ENCODE measurements at places on chromosomes 7 and 10. TPM values are rescaled to one million over a fixed set of nuclear protein-coding genes. Genes with fewer than 3 reads are reported as not detected.

The OR13A1 gene
- not detected for total RNA-seq

The ZNF736 gene
- total RNA-seq, result 1.7 TPM

The ACHE gene
- total RNA-seq, result 33.0 TPM

The CDH23 gene
- total RNA-seq, result 4.4 TPM

The CALML3 gene
- total RNA-seq, result not detected

The PDE1C gene
- total RNA-seq, result 47.8 TPM

The CLDN4 gene
- total RNA-seq, result not detected

The MKRN1 gene
- 67.2 TPM for total RNA-seq

The SORBS1 gene
- total RNA-seq, result 742 TPM

The TIAL1 gene
- total RNA-seq, result 39.2 TPM

The CASP7 gene
- 9.5 TPM for total RNA-seq

The CUBN gene
- total RNA-seq, result 0.15 TPM

DNA sequence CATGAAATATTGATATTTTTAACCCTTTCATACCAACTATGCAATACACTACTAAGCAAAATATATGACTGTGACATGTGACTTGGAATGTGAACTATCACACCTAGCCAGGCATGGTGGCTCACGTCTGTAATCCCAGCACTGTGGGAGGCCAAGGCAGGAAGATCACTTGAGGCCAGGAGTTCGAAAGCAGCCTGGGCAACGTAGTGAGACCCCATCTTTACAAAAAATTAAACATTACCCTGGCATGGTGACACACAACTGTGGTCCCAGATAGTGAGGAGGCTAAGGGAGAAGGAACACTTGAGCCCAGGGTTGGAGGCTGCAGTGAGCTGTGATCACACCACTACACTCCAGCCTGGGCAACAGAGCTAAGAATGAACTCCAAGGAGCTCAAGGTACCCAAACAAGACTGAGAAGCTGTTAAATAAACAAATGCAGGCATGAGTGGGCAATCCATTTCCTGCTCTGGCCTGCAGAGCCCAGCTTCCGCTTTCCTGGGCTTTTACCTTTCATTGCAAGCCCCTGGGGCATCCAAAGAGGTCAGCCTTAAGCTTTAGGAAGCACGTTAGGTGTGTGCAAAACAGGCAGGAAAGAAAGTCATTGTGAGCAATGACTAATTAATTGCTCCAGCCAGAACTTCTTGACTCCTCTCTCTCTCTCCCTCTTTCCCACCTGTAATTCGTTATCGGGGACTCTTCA lies 162.1 kb upstream of the FOXK1 start:
- no peaks in the 10 kb centered on the region for H3K36me3 ChIP-seq
- no peak for DNase-seq
- H3K27ac ChIP-seq, result no peak overlapping the region

DNA sequence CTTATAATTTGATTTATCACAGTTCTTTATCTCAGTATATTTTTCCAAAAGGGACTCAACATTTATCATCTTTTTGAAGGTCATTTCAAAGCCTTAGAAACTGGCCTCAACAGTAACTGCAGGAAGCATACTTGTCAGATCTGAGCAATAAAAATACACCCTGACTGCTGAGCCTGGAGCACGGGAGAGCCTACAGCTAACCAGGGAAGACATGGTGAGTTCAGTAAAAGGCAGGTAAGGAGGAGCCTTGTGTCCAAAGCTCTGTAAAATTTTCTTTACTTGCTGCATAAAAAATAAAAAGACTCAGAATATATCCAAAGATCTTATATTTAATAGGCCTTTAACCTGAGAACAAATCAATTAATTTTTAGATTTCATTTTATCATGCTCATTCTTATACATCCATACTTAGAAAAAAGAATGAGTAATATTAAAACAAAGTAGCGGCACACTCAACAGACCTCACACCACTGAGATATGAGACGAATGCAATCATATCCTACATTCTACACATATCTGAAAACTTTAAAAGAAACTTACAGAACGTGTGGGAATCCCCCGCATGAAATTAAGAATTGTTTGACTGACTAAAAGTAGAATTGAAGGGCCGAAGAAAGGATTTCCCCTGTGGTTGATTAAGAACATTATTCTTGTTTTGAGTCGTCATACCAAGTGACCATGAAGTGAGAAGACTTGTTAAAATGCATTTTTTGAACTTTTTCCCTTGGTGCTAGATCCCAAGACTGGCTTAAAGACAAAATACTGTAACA lies 296.4 kb upstream of the MKLN1 start:
- no peak overlapping the region for H3K4me3 ChIP-seq
- H3K27me3 ChIP-seq, result no peaks in the 10 kb centered on the region
- no peaks in the 10 kb centered on the region for H3K4me1 ChIP-seq
- no peaks in the 10 kb centered on the region for H3K36me3 ChIP-seq
- no peak for DNase-seq
- no peak overlapping the region for H3K27ac ChIP-seq

- H3K4me1 ChIP-seq, result no peaks in the 10 kb centered on the region
- H3K27me3 ChIP-seq, result no peaks in the 10 kb centered on the region
- H3K36me3 ChIP-seq, result no peaks in the 10 kb centered on the region
- no peak overlapping the region for H3K27ac ChIP-seq
- no peak overlapping the region for H3K4me3 ChIP-seq
These were observed 125.7 kb downstream of the CD36 start for GRCh38 chr7:80764132-80764531.

- H3K4me3 ChIP-seq, result no peak overlapping the region
- H3K4me1 ChIP-seq, result no peaks in the 10 kb centered on the region
These were observed 400.9 kb downstream of the SUGCT start for GRCh38 chr7:40535678-40536077.

- no peaks in the 10 kb centered on the region for H3K36me3 ChIP-seq
- no peak overlapping the region for H3K27ac ChIP-seq
- no peaks in the 10 kb centered on the region for H3K4me1 ChIP-seq
- H3K4me3 ChIP-seq, result no peak overlapping the region
These were observed 42.4 kb downstream of the TPST1 start for GRCh38 chr7:66247380-66248078.

DNA sequence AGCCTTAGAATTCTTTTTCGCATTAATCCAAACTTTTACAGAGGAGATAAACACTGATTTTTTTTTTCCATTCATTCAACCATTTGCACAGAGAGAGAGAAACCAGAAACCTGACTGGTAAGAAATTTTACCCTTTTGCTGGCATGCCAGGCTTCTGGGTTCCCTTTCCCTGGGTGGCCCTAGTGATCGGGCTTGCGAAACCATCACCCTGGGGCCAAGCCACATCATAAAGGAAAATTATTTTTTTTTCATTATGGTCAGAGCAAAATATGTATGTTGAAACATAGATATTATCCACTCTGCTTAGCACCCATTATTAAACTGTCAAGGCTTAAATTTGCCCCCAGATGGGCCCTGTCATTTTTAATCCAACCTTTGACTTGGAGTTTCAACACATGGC lies 55.4 kb upstream of the INHBA start:
- no peaks in the 10 kb centered on the region for H3K36me3 ChIP-seq
- H3K4me3 ChIP-seq, result no peak overlapping the region
- H3K27ac ChIP-seq, result no peak overlapping the region
- H3K4me1 ChIP-seq, result no peaks in the 10 kb centered on the region
- no peaks in the 10 kb centered on the region for H3K27me3 ChIP-seq

DNA sequence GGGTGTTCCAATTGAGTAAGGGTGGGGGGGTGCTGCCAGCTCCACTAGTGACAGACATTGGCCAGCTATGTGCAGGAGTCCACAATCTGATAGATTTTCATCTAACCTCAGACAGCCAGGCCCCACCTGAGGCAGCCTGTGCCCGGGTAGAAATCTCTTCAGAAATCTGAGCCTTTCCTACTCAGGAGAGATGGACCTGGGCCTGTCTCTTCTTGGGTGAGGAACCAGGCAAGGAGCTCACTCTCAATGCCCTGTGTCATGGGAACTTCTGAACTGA lies 86.9 kb downstream of the UBE2H start:
- no peak overlapping the region for H3K27ac ChIP-seq
- no peaks in the 10 kb centered on the region for H3K27me3 ChIP-seq
- no peaks in the 10 kb centered on the region for H3K4me1 ChIP-seq
- DNase-seq, result no peak

- no peaks in the 10 kb centered on the region for H3K4me1 ChIP-seq
- no peaks in the 10 kb centered on the region for H3K36me3 ChIP-seq
- H3K4me3 ChIP-seq, result no peak overlapping the region
- DNase-seq, result no peak
These were observed 129.8 kb downstream of the BAMBI start for GRCh38 chr10:28806951-28807759.

DNA sequence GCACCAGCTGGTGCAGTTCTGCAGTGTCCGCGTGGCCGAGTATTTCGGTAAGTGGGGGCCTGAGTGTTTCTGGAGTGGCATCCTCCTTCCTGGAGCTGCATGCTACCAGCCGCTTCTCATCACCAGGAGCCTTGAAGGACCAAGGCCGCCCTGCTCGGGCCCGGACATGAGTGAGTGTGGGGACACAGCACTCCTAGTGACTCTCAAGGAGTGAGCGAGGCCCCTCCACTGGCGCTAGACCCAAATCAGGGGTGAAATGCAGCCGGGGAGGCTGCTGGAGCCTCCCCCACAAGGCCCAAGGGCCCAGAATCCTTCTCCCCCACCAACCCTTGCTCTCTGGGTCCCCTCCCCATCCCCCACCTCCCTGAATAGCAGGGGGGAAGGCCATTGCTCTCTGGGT lies 48.0 kb downstream of the CAMK2B start:
- H3K4me1 ChIP-seq, result peaks cover 54% of the 10 kb centered on the region
- H3K27me3 ChIP-seq, result no peaks in the 10 kb centered on the region
- DNase-seq, result no peak
- no peaks in the 10 kb centered on the region for H3K36me3 ChIP-seq

DNA sequence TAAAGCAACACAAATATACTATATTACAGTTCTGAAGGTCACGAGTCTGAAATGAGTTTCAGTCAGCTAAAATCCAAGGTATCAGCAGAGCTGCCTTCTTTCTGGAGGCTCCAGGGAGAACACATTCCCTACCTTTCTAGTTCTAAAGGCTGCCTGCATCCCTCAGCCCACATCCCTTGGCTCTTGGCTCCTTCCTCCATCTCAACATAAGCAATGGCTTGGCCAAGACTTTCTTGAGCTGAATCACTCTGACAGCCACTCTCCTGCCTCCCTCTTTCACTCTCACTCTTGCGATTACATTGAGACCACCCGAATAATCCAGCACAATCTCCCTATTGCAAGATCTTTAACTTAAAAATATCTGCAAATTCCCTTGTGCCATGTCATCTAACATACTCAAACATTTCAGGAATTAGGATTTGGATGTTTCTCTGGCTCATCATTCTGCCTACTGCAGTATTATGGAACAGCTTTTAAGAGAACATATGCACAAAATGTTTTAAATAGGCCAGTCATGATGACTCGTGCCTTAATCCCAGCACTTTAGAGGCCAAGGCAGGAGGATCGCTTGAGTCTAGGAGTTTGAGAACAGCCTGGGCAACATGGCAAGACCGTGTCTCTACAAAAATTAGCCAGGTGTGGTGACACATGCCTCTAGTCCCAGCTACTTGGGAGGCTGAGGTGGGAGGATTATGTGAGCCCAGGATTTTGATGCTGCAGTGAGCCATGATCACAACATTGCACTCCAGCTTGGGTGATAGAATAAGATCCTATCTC lies 144.2 kb upstream of the VSTM2A start:
- H3K27me3 ChIP-seq, result no peaks in the 10 kb centered on the region
- H3K27ac ChIP-seq, result no peak overlapping the region
- H3K36me3 ChIP-seq, result no peaks in the 10 kb centered on the region
- H3K4me1 ChIP-seq, result no peaks in the 10 kb centered on the region
- no peak for DNase-seq

GRCh38 chr10:27068217-27068891 lies 31.9 kb downstream of the ANKRD26 start:
- no peak for DNase-seq
- H3K4me3 ChIP-seq, result no peak overlapping the region
- H3K27me3 ChIP-seq, result no peaks in the 10 kb centered on the region
- H3K4me1 ChIP-seq, result no peaks in the 10 kb centered on the region
- no peak overlapping the region for H3K27ac ChIP-seq

- H3K27ac ChIP-seq, result peak overlapping the region; percentile 95
- H3K36me3 ChIP-seq, result no peaks in the 10 kb centered on the region
- no peaks in the 10 kb centered on the region for H3K27me3 ChIP-seq
- no peaks in the 10 kb centered on the region for H3K4me1 ChIP-seq
- peak overlapping the region; percentile 90 for H3K4me3 ChIP-seq
These were observed 424 bp downstream of the EGFR start for GRCh38 chr7:55019191-55019690.

DNA sequence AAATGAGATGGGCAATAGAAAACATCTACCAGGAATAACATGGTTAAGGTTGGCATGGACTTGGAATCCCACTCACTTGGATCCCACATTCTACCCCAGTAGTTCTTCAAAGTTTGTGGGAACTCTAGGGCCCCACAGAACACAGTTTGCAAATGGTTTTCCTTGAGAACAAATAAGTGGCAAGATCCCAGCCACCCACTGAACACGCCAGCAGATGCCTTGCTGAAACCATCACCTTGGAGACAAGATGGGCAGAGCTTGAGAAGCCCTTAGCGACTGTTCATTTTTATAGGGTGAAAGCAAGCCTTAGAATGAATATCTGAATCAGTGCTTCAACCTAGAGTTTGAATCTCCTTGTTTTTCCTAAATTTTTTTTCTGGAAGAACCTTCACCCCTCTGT lies 349.1 kb downstream of the RPS24 start:
- H3K27ac ChIP-seq, result no peak overlapping the region
- peaks cover 1% of the 10 kb centered on the region for H3K4me1 ChIP-seq
- DNase-seq, result no peak
- no peaks in the 10 kb centered on the region for H3K27me3 ChIP-seq
- H3K4me3 ChIP-seq, result no peak overlapping the region

GRCh38 chr10:56679578-56679977 lies 318.5 kb upstream of the ZWINT start:
- no peaks in the 10 kb centered on the region for H3K4me1 ChIP-seq
- H3K36me3 ChIP-seq, result no peaks in the 10 kb centered on the region
- H3K4me3 ChIP-seq, result no peak overlapping the region
- no peak for DNase-seq
- no peak overlapping the region for H3K27ac ChIP-seq

GRCh38 chr7:76246804-76247389 lies 45.2 kb downstream of the SRRM3 start:
- no peaks in the 10 kb centered on the region for H3K27me3 ChIP-seq
- DNase-seq, result no peak
- no peaks in the 10 kb centered on the region for H3K36me3 ChIP-seq

DNA sequence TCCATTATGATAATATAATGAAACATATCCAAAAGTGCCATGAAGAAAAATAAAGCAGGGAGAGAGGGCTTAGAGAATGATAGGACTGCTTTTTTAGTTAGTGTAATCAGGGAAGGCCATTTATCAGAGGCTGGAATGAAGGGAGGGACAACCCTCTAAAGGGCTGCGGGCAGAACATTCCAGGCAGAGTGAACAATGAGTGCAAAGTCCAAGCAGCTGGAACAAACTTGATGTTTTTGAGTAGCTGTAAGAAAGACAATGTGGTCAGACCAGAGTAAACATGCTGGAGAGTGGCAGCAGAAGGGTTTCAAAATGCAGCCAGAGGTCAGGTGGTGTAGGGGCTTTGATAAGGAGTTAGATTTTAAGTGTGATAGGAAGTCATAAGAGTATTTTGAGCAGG lies 65.6 kb upstream of the CCDC6 start:
- no peaks in the 10 kb centered on the region for H3K4me1 ChIP-seq
- no peak for DNase-seq
- no peaks in the 10 kb centered on the region for H3K27me3 ChIP-seq
- H3K36me3 ChIP-seq, result no peaks in the 10 kb centered on the region

GRCh38 chr10:48838834-48839233 lies 100.8 kb downstream of the LRRC18 start:
- H3K4me1 ChIP-seq, result peaks cover 19% of the 10 kb centered on the region
- H3K27ac ChIP-seq, result no peak overlapping the region
- no peak for DNase-seq
- no peaks in the 10 kb centered on the region for H3K27me3 ChIP-seq
- no peak overlapping the region for H3K4me3 ChIP-seq
